Activated gamma-delta T cell treated with Interleukin-2 at 50 U/mL for 16 hours (primary cell): ENCODE measurements at places on chromosomes 7 and 10.

- no peak for DNase-seq
These were observed 126.0 kb downstream of the PARD3 start for GRCh38 chr10:34689053-34689452.

DNA sequence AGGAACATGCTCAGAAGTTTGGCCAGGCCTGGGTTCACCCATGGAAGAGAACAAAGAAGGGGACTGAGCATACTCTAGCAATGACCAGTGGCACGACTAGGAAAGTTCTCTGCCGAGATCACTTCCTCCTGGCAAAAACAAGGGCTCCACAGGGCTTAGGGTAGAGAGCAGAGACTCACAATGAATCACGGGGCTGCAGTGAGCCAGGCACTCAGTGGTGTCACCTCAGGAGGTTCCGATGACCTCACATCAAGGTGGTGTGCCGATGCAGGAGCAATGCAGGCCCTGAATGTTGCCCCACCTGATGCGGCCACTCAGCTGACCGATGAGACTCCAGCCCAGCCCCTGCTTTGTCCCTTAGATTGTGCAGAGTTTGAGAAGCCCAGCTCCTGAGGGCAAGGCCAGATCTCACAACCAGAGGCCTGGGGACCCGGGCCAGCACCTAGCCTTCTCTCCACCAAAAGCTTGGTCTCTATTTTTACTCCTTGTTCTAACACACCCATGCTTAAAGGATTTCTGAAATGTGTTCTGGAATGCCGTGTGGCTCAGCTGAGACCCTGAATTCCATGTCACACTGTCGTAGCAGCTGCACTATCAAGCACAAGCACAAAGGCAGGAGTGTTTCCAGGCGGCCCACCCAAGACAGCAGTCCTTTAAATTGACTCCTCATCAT is 60.9 kb downstream of the COBL start:
- no peak for DNase-seq

- no peak for DNase-seq
These were observed 27.6 kb upstream of the BMS1 start for GRCh38 chr10:42755028-42755451.

DNA sequence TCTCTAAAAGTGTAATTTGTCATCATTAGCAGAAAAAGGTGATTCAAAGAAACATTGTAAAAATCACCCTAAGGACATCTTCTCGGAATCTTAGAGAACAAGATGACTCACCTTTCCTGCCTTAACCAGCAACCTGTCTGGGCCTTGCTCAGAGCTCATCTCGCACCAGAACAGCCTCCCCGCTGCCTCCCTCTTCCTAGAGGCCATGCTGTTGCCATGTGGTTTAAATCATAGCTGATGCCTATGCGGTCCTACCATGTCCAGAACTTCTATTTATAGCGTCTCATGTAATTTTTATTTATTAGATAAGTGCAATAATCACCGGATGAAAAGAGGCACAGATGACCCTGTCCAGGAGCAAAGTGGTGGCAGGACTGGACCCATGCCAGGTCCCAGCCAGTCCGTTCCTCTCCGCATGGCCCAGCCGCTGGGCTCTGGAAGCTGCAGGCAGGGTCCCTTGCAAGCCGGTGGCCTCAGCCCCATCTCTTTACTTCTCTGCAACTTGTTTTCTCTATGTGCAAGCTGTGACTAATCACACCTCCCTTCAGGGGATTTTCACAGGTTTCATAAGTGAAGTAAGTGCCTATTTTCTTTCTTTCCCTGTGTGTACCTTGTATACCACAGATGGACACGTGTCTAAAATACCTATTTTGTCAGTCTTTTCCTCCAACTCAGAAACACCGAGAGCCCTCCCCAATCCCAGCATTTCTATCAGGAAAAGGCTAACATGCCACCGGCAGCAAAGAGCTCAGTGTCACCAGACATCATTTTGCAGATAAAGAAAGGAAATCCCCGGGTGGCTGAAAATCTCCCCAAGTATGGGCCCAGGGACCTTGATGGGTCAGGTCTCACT is 27.1 kb downstream of the KLF6 start:
- peak; percentile 66 for DNase-seq

DNA sequence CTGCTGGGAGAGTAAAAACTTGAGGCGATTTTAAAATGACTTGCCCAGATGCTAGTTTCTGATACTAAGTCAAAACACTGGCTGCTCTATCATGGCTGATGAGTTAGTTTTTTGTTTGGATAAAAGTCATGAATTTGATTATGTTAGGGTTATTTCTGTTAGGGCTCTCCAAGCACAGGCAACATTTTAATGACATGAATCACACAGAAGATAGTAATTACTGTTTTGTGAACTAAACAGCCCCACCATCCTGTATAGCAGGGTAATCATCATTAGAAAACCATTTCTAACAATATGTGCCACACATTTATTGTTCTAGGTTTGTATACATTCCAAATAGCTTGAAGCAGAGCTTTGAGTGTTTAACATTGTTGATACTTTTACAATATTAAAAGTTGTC is 750.3 kb downstream of the ANKRD7 start:
- no peak for DNase-seq
